ENCODE measurements at places on chromosomes 12 and 14.

GRCh38 chr14:54333511-54333910, 63.3 kb upstream of the CDKN3 start:
- DNase-seq: no peak

GRCh38 chr12:51838762-51839161, 9.8 kb downstream of the FIGNL2 start:
- no peak for DNase-seq

DNA sequence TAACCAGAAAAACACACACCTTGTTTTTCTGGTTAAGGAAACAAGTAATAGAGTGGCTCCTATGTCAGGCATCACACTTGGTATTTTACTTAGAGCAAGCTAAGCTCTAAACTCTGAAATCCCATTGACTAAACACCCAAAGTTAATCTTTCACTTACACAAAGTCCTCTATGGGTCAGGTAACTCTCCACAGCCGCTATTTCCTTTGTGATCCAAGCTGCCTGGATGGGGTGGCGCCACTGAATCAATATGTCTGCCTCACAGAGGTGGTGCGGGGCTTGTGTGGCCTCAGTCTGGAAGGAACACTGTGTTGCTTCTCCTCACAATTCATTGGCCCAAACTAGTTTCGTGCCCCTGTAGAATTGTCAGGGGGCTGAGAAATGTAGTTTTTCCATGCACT, 160.0 kb upstream of the E2F7 start:
- DNase-seq: no peak

DNA sequence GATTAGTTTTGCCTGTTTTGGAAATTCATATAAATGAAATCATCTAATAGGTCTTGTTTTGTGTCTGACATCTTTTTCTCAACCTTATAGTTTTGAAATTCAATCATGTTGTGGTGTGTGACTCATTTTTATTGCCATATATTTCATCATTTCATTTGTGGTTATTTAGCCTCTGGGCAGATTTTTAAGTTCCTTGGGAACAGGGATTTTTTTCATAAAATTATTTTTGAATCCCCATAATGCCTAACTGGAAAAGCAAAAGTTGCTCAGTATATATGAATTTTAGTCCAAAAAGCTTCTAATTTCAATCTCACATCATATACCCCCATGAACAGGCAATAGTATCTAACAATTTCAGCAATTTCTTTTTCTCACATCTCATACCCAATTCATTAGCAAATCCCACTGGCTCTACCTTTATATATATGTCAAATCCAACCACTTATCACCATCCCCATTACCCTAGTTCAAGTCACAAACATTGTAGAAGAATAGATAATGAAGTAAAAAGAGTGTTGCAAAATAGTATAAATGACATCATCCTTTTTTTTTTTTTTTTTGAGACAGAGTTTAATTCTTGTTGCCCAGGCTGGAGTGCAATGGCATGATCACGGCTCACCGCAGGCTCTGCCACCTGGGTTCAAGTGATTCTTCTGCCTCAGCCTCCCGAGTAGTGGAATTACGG, 2.6 kb upstream of the OR6J1 start:
- peak; percentile 78 for DNase-seq

GRCh38 chr12:11943919-11944700, 126.6 kb upstream of the BCL2L14 start:
- no peak for DNase-seq

- no peak for DNase-seq
Observed at GRCh38 chr12:12821975-12822374, 8.8 kb downstream of the DDX47 start.

- DNase-seq: no peak
Observed at GRCh38 chr14:92173668-92174067, 51.9 kb downstream of the CPSF2 start.

GRCh38 chr12:106123551-106124081, 15.1 kb downstream of the NUAK1 start:
- DNase-seq: peak; percentile 90

All from BJ (cell line).